ENCODE measurements at places on chromosomes 6 and 20.
A peak's percentile ranks its signal among the peaks of the same experiment; 100 is the strongest.

DNA sequence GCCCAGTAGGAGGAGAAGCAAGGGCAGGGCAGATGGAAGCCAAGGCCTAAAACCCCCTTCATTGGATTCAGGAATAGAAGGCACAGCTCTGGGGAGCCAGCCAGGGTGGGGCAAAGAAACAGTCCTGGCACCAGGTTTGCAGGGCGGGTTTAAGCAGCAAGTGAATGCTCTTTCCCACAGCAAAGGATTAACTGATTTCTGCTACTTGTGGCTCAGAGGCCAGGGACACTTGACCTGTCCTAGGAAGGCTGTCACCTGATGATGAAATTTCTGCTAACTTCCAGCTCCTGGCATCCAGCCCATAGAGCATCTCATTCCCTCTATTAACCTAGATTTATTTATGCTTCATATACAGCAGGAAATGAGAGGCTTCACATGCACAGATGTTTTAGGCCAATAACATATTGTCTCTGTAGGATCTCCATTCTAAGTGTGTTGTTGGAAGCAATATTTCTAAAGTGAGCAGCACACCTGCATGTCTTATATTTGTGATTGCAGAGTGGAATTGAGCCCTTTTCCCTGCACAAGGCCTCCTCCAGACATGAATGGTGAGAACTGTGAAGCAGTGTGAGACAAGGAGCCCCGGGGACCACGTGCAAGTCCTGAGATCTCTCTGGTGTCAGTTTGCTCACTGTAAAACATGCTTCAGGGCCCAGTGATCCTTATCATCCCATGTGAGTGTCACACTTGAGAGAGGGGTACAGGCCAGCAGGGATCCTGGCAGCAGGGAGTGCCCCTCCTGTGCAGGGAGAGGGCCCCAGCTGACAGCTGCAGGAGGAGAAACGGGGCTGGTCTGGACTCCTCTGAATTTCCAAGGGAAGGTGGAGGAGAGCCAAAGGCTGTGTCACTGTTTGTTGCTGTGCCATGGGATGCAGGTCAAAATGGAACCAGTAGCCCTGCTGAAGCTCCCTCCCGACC, 41.1 kb upstream of the CST5 start:
- no peak for DNase-seq

DNA sequence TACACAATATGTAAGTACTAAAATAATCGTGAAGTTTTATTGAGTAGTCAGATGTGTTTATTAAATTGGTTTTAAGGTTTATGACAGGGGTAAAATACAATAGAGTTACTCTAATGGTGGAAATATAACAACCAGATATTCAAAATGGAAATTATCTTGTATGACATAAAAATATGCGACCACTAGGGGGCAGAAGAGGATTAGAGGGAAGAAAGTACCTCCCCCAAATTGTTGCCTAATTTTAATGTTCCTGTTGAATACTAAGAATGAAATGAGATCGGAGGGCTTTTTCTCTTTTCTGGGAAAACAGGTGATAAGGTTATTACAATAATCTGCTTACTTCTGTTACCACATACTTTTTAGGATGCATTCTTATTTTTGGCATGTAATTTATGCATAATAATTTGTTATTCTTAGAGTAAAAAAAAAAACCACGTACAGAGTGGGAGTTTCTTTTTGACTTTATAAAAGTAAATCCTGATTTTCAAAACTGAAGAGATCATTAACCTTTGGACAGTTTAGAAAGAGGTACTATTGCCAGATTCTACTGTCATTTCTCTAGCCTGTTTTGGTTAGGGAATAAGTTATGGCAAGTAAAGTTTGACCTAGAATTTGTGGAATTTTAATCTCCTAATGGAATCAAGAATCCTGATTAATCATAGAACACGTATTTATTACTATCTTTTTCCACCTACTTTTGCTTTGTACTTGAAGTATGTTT, 159.2 kb downstream of the CD109 start:
- no peak for DNase-seq

- no peak for DNase-seq
Observed at GRCh38 chr6:127968394-127968793, 67.5 kb upstream of the THEMIS start.

- DNase-seq, result no peak
Observed at GRCh38 chr6:16397623-16398022, 159.2 kb downstream of the GMPR start.

DNA sequence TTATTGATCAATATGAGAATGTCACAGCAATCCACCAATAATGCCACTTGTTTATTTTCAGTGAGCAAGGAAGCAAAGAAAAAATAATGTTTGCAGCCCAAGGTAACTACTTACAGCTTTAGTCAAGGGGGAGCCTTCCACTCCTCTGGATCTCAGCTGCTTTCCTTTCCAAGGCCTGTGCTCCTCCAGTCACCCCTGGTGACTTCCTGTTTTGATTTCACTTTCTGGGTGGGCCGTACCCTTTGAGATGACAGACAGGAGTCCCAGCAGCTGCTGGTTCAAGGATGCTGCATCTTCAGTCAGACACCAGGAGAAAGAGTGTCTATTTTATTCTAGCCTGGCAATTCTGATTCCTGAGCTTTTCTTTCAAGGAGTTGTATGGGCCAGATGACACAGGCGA, 5.6 kb upstream of the VNN2 start:
- peak; percentile 10 for DNase-seq

GRCh38 chr6:151478670-151479069, 15.1 kb upstream of the CCDC170 start:
- DNase-seq, result no peak

DNA sequence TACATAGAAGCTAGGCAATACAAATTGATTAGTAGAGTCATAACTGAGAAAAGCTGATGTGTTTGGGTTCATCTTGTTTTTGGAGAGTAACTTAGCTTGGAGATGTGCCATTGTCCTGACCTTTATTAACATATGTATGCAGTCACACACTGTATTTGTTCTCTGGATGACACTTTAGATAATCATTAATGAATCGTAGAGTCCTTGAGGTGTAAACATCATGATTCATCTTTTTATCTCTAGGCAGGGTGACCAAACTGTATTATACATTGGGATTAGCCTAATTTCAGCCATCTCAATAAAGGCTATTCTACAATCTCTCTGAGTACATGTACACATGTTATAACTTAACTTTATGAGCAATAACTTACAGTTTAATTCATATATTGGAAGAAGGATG, 3.6 kb upstream of the MTCL3 start:
- DNase-seq, result no peak

GRCh38 chr6:159152041-159152440, 17.2 kb upstream of the FNDC1 start:
- no peak for DNase-seq

GRCh38 chr6:14434916-14435690, 317.5 kb downstream of the CD83 start:
- DNase-seq, result no peak

DNA sequence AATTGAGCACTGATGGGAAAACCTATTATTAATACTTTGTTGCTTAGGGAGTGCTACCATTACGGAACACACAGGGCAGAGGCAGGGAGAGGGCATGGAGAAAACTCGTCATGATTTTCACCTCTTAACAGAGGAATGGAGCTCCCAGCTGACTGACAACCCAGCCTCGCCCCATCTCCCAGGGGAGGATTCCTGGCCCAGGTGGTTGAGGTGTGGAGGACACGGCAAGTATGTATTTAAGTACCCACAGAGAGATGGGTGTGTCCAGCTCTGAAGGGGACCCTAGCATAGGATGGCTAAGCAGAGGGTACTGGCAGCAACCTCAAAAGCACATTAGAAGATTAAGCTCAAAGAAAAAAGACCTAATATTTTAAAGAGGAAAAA, 261.9 kb upstream of the MOCS1 start:
- no peak for DNase-seq

- no peak for DNase-seq
Observed at GRCh38 chr20:47773371-47773786, 11.9 kb downstream of the SULF2 start.

- no peak for DNase-seq
Observed at GRCh38 chr6:82068721-82069120, 178.8 kb downstream of the IBTK start.

DNA sequence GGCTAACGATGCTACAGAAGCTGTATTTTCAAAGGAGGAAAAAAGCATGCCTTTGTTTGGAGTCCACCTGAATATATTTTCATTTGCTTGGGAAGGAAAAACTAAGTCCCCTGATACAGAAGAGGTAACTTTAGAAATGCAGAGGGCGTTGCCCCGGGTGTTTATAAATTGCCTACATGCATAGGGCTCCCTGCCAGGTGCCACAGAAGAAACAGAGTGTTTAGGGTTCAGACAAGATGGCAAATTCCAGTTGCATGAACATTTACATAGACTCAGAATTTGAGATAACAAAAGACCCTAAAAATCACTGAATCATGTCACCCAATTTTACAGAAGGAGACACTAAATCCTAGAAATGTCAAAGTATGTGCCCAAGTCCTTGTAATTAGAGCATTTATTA, 19.9 kb downstream of the RIN2 start:
- DNase-seq, result no peak

DNA sequence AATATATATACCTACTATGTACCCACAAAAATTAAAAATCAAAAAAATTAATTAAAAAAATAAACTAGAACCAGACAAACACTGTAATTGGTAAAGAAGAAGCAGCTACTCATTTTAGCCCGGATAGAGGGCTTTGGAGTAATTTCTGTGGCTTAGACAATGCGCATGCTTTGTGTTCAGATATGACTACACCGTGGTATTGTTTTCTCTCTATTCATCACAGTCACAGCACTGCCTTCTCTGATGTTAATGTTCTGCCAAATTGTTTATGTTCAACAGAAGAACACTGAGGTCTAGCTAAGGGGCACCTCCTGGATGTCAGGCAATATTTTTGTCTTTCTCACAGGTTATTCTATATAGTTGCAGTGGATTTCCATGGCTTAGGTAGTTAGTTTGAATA, 77.5 kb upstream of the GJE1 start:
- no peak for DNase-seq

DNA sequence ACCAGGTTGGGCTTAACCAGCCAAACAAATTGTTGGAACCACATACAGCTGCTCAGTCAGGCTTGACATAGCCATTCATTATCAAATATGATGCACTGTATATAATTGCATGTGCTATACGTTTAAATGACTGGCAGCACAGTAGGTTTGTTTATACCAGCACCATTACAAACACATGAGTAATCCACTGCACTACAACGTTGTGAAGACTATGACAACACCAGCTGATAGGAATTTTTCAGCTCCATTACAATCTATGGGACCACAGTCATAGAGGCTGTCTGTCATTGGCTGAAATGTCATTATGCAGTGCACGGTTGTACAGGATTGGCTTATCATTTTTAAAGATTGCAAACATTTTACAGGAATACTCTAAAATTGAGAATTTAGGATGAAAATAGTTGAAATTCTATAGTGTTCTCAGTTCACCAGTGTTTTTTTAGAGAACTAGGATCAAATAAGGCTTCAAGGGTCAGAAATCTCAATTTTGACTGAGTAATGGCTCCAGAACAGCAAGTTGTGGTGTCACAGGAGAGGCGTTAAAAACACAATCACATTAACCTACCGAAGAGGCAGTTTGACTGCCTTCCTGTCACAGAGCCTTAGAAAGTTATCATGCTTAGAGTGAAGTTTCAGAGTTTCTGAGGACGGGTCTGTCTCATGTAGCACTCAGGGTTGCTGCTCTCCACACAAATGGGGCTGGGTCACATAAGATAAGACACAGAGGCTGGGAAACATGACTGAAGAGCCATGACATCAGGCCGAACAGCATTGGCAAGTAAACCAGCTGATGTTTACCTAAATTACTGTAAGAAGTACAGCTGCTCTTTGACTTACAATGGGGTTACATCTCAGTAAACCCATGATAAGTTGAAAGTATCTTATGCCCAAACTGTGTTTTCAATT, 60.7 kb upstream of the SMLR1 start:
- no peak for DNase-seq

DNA sequence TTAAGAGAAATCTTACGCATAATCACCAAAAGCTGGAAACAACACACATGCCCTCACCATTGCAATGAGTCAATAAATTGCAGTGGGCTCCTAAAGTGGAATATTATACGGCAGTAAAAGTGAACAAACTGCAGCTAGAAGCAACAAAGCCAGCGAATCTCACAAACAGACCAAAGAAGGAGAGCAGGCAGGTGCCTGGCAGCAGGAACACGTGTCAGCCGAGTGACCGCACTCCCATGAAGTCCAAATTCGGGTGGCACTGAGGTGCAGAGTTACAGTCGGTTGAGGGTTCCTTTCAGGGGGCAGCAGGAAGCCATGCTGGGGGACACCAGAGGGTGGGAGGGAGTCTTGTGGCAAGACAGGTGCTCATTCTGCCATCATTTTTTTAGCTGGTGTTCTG, 313.1 kb downstream of the TAF4 start:
- no peak for DNase-seq

GRCh38 chr6:29617782-29618554, 15.0 kb downstream of the GABBR1 start:
- no peak for DNase-seq

DNA sequence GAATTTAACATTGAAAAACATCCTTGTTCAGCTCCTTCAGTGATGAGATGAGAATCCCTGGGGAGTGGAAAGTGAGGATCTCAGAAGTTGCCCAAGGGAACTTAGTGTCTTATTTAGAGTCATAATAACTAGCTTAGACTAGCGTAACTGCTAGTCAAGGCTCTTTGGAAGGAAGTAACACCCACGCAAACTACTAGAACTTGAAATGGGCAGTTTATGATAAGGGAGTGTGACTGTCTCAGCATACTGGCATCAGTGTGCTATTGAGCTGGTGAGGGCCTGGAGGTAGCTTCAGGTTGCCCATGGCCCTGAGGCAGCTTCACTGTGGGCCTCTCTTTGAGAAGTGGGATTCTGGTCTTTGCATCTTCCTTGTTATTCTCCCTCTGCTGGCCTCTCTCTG, 40.1 kb downstream of the SLX4IP start:
- no peak for DNase-seq

GRCh38 chr6:70879496-70879895, 77.4 kb downstream of the B3GAT2 start:
- no peak for DNase-seq

DNA sequence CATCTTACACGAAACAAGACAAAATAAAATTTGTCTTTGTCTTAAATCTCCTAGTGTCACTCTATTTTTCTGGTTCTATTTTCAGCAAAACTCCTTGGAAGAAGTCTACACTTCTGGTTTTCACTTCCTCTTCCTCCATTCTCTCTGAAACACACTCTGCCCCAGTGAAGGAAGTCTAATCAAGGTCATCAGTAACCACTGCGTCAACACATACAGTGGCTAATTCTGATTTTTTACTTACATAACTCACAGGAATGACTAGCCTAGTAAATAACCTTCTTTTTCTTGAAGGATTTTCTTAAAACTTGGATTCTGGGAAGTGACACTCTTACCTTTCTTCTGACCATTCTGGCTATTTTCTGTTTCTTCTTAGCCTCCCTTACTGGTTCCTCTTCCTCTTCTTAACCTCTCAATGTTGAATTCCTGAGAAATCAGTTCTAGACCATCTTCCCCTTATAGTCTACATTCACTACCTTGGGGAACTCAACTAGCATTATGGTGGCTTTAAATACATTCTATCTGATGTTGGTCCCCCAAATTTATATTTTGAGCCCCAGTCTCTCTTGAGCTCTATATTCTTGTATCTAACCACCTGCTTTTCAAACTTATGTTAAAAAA, 37.5 kb downstream of the AIG1 start:
- DNase-seq, result no peak

GRCh38 chr6:160454303-160454702, 106.1 kb downstream of the SLC22A3 start:
- DNase-seq, result no peak

- DNase-seq, result no peak
Observed at GRCh38 chr20:57231951-57232428, 34.5 kb downstream of the BMP7 start.

Data from stimulated activated CD4-positive, alpha-beta T cell treated with anti-CD3 and anti-CD28 coated beads, Interleukin-4, amount 100 ng/mL, for 1 hour (primary cell).